ENCODE measurements at places on chromosomes 3 and 15.

DNA sequence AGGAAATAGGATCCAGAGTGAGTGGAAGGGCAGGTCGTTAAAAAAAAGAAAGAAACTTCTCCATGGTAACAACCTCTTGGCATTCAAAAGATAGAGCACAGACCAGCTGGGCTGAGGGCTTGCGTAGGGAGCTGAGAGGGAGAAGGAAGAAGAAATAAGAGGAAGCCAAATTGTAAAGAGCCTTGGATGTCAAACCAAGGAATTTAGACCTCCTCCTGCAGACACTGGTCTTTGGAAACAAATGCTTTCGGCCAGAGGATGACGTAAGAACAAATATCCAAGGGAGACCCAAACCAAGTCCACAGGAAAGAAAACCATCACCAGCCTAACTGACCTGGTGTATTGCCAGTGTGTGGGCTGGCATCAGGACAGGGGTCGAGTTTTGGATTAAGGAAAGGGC lies 155.2 kb downstream of the UACA start:
- no peak for DNase-seq

DNA sequence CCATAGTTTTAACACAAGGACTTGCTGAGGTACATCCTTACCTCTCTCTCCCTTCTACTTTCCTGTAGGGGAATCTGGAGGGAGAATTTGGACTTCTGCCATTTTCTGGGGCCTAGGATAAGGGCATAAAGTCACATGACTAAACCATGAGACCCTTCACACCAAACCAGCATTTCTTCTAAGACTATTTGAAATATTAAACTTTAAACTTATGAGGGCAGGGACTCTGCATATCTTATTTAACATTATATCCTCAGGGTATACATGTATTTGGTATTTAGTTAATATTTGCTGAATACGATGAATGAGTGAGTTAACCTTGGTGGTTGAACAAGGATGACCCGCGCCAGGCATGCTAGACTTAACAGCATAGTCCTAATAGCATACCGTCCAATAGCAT lies 63.4 kb downstream of the USP13 start:
- DNase-seq = no peak

DNA sequence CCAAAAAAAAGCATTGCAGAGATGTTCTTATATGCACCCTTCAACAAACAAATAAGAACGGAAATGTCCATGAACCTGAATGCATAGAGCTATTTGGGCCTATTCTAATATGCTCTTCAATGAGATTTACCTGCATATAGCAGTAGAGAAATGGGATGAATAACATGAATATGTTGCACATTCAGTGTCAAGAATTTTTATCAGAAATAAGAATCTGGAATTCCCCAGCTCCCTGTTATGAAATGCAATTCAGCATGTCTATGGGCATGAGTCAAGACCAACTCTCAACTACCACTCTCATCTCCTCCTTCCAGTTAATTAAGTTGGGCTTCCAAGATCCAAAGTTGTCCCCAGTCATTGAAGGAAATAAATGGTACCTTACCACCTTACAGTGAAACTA lies 133.7 kb upstream of the ALCAM start:
- DNase-seq = no peak

DNA sequence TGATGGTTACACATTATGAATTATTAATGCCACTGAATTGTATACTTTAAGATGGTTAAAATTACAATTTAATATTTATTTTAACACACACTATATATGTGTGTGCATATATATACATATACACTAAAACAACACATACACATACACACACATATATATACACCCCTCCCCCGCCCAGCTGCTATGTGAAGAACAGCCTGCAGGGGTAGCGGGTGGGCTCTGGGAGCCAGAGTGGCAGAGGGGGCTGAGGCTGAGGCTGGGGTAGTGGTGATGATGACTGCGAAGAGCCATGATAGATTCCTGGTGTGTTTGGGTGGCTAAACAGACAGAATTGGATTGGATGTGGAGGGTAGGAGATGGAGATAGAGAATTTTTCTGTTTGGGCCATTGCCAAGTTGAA lies 39.4 kb upstream of the APEH start:
- no peak for DNase-seq

GRCh38 chr3:30751610-30752299 lies 142.7 kb downstream of the GADL1 start:
- DNase-seq = peak; percentile 27

DNA sequence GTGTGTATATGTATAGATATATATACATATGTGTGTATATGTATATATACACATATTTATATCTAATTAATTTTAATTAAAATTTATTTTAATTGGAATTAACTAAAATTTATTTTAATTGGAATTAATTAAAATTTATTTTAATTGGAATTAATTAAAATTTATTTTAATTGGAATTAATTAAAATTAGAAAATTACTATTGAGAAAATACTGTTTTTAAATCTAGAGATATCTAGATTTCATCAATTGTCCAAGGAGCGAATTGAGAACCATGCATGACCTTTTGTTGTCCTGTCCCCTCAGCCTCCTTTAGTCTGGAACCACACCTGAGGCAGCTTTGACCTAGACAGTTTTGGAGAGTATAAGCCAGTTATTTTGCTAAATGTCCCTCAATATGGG lies 1.8 kb downstream of the MOBP start:
- no peak for DNase-seq

DNA sequence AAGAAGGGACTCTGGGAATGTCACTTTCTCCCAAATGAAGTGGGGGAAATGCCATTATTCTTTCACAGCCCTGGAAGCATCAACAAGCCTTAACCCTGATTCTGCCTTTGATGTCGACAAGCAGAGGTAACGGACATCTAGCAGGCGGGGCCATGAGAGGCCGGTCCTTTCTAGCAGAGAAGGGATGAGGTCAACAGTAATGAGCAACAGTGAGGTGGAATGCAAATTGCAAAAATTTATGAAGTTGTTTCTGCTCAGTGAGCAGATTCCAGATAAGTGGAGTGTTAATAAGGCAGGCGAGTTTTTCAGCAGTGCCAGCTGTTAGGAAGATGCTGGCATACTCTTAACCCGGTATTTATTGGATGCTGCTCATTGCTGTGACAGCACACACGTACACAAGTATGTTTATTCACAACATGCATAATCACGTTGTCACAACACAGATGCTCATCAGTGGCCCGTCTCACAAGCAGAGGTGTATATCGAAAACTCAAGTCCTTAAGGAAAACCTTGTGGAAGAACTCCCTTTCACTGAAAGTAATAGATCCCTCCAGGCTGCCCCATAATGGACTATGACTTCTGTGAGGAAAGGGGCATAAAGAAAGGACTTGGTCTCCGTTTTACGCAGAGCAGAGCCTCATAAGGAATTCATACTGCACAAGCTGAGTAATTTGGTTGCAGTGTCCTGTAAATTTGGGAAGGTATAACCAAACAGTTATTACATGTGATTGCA lies 329.0 kb downstream of the IGSF11 start:
- DNase-seq = no peak

DNA sequence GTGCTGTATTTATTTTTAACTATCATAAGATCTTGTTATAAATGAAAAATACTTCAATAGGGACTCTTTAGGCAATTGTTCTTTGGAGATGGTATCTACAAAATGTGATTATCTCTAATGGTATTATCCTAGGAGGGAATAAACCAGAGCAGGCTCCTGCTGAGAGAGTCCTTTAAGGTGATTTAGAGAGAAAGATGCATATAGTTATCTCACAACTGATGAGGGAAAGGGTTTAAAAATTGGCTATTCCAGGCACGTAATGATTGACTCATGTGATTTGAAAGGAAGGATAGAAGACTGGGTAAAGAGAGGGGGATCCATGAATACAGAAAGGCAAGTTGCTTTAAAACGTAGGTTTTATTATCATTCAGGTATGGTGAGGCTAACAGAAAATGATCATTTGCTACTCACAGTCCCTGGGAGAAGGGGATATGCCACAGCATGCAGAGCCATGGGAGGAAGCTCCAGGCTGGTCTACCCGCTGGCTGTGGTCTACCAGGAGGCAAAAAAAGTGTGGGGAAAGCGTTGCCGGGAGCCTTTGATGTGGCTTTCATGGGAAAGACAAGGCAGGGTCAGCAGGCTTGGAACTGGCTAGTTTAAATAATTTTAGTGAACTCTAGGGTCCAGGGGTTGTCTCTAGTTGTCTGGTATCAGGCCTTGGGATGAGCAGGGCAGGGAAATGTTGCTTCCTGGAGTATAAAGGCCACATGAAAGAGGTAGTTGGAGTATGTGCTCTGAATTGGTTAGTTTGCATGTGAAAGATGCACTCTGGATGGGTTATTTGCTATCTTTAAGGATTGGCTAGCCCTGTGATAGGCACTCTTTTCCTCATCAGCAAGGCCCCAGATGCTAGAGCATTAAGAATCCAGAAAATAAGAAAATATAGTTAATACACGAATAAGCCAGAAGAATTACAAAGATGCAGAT lies 798.4 kb upstream of the GRM7 start:
- DNase-seq = no peak

- DNase-seq = no peak
Measured at GRCh38 chr15:95741830-95742229, 588.7 kb upstream of the NR2F2 start.

- no peak for DNase-seq
Measured at GRCh38 chr3:184911570-184911969, 99.6 kb downstream of the VPS8 start.

DNA sequence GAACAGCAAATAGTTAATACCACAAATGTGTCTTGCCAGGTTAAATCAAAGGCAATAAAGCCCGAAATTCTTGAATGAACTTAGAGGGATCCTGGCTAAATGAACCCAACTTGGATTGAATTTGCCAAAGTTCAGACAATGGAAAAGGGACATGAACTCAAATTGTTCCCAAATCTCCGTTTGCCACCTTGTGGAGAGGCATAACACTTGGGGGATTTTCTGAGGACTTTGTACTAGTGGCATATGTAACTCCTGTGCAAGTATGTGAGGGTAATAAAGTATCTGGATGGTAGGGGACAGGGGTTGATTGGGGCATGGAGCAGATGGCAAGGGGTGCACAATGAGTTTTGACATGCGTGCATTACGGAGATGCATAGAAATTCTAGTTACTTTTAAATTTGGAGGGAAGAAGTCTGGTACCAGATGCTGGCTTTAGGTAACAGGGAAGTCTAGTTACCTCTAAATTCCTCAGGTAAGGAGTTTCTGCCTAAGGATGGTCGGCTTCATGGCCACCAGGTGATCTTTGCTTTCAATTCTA lies 1.2 kb upstream of the TCAIM start:
- no peak for DNase-seq

DNA sequence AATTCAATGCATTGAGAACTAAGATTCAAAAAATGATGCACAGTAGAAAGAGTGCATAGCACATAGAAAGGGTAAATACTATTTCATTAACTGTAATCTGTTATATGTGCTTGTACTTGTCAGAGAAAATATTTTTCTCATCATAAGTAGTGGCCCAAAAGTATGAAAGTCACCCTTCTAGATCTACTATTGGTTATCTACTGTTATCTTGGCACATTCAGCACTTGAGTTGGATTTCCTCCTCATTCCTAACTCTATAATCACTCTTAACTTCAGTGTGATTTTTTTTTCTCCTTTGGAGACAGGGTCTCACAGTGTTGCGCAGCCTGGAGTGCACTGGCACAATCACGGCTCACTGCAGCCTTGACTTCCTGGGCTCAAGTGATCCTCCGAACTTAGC lies 194.4 kb downstream of the PCCB start:
- no peak for DNase-seq

DNA sequence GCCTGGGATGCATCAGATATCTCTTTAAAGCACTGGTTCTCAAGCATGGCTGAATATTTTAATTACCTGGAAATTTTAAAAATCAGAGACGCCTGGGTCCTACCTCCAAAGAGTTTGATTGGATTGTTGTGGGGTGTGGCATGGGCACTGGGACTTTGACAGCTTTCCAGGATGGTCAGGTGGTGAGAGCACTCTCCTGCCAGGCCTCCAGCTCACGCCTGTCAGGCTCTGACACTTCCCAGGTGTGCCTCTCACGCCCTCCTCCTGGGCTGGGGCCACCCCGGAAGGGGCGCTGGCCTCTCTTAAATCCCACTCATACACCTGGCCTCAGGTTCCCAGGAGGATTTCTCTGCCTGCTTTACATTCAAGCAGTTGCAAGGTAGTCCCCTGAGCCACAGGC lies 48.5 kb downstream of the AMOTL2 start:
- DNase-seq = no peak

- no peak for DNase-seq
Measured at GRCh38 chr3:5056111-5056391, 66.0 kb upstream of the ARL8B start.

- no peak for DNase-seq
Measured at GRCh38 chr15:80367094-80367493, 37.1 kb upstream of the ARNT2 start.

DNA sequence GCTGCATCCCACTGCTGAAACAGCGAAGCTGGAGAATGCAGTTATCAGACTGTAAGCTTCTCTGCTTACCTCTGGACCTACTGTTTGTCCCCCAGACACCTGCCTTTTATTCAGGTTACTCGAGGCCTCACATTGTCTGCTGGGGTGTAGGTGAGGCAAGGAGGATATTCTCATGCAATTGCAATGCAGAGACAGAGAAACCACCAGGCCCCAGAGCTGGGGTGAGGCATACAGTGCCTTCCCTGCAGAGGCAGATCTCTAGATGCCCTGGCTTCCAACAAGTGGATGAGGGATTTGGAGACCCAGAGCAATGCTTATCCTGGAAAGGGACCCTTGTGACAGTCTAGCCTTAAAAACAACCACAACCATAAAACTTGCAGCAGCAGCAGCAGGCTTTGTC lies 263.4 kb upstream of the ST8SIA2 start:
- no peak for DNase-seq

DNA sequence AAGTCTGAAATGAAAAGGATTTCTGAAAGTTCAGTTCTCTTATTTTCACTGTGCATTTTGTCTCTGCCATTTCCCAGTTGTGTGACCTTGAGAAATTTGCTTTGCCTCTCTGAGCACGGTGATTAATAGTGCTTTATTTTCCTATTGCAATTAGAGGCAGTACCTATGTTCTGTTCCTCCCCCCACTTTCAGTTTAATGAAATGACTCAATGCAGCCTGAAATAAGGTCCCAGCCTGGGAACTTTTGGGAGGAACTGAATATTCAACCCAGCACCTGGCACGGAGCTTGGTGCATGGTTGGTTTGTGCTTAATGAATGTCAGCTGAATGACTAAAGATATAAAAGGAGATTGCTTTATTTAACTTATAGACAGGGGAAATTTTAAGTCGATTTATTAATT lies 352.6 kb downstream of the PDCD6IP start:
- DNase-seq = no peak

- DNase-seq = no peak
Measured at GRCh38 chr15:36988947-36989346, 111.4 kb downstream of the MEIS2 start.

DNA sequence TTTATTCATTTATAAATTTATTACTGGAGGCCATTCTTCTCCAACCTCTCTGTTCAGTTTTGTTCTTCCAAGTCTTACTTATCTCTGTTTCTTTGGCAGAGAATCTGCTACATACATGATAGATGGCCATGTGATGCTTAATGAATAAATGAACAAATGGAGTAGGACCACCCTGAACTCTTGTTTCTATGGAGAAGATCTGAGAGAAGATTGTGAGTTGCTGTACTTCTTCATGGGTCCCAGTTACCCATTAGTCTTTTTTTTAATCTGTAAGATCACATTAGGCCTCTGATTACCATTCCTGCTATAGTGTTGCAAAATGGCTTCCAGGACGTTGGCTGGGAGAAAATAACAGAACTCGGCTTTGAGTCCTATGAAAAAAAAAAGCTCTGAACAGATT lies 191.9 kb upstream of the SYNPR start:
- DNase-seq = no peak

GRCh38 chr3:39132096-39133092 lies 21.0 kb downstream of the CSRNP1 start:
- no peak for DNase-seq

- DNase-seq = no peak
Measured at GRCh38 chr3:128433837-128434165, 32.9 kb downstream of the DNAJB8 start.

GRCh38 chr3:160065282-160065681 lies 76.6 kb downstream of the IL12A start:
- no peak for DNase-seq

All from stimulated activated CD4-positive, alpha-beta T cell treated with anti-CD3 and anti-CD28 coated beads, Interleukin-12 subunit alpha, Interleukin-12 subunit beta, amount 100 ng/mL, for 48 hours (primary cell).